ENCODE measurements at places on chromosomes 5 and 9. TPM values are rescaled to one million over a fixed set of nuclear protein-coding genes. Genes with fewer than 3 reads are reported as not detected.

SMARCA2 gene
- 21.7 TPM for total RNA-seq

GRCh38 chr5:219460-219863, 1.3 kb downstream of the SDHA start:
- DNase-seq: no peak
- no peaks in the 10 kb centered on the region for H3K27me3 ChIP-seq
- no peaks in the 10 kb centered on the region for H3K36me3 ChIP-seq
- peak overlapping the region; percentile 84 for H3K4me3 ChIP-seq
- H3K27ac ChIP-seq: no peak overlapping the region

- H3K27ac ChIP-seq: no peak overlapping the region
- no peaks in the 10 kb centered on the region for H3K4me1 ChIP-seq
- H3K27me3 ChIP-seq: no peaks in the 10 kb centered on the region
- peak; percentile 63 for DNase-seq
- peaks cover 28% of the 10 kb centered on the region for H3K36me3 ChIP-seq
Measured at GRCh38 chr5:14487897-14488570, 93.6 kb upstream of the OTULINL start.

DNA sequence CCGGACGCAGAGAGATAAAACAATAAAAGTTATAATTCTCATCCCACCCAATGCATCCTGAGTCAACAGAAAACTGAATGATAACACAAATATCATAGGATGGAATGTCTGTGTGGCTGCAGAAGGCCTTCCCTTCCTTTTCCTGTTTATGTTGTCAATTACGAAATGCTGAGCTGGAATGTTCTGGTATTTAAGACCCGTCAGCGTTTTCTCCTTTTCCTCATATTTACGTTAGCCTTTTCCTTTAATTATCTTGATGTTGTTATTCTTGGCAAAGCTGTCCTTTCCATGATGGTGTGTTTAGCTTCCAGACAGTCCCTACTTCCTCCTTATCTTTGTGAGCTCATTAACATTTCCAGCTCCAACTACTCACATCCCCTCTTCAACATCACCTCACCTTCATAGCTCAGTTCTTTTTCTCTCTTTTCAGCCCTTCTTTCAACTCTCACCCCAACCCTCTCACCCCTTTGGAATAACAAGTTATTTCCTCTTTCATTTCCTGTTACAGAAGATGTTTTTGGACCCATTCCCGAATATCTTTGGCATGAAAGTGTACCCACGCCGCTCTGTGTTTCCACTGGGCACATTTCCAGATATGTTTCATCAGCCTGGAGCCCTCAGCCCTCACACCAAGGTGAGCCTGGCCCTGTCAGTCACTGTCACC, 221.6 kb downstream of the NR2F1-AS1 start:
- H3K36me3 ChIP-seq: no peaks in the 10 kb centered on the region
- H3K4me3 ChIP-seq: no peak overlapping the region
- H3K4me1 ChIP-seq: no peaks in the 10 kb centered on the region
- DNase-seq: no peak
- no peak overlapping the region for H3K27ac ChIP-seq
- no peaks in the 10 kb centered on the region for H3K27me3 ChIP-seq

- no peak for DNase-seq
- H3K36me3 ChIP-seq: no peaks in the 10 kb centered on the region
- H3K4me1 ChIP-seq: peaks cover 10% of the 10 kb centered on the region
- H3K4me3 ChIP-seq: peak overlapping the region; percentile 49
- no peak overlapping the region for H3K27ac ChIP-seq
Measured at GRCh38 chr9:128551657-128552152, 682 bp upstream of the SPTAN1 start.

- no peak for DNase-seq
- H3K27ac ChIP-seq: no peak overlapping the region
- no peaks in the 10 kb centered on the region for H3K27me3 ChIP-seq
- H3K4me1 ChIP-seq: no peaks in the 10 kb centered on the region
Measured at GRCh38 chr9:2341956-2342355, 279.6 kb upstream of the VLDLR start.
